ENCODE measurements at places on chromosomes 1 and 21.
A peak's percentile ranks its signal among the peaks of the same experiment; 100 is the strongest.

DNA sequence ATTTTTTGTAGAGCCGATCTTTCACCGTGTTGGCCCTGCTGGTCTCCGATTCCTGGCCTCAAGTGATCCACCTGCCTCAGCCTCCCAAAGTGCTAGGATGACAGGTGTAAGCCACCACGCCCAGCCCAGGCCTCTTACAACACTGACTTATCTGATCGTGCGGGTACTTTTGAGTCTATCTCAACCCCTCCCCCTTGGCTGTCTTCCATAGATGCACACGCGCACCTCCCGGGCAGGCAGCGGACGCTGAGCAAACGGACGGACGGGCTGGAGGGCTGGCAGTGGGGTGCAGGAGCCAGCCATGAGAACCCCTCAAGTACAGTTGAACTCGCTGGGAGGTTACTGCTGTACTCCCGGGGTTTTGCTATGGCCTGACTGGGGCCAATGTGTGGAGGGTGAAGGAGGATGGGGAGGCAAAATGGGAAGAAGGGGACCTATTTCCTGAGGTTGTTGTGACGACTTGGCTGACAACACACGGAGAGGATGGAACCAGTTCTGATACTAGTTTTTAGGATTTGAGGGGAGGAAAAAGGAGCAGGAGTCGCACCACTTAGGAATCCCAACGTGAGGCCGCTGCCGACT, 959 bp downstream of the CD58 start:
- peak; percentile 78 for DNase-seq

DNA sequence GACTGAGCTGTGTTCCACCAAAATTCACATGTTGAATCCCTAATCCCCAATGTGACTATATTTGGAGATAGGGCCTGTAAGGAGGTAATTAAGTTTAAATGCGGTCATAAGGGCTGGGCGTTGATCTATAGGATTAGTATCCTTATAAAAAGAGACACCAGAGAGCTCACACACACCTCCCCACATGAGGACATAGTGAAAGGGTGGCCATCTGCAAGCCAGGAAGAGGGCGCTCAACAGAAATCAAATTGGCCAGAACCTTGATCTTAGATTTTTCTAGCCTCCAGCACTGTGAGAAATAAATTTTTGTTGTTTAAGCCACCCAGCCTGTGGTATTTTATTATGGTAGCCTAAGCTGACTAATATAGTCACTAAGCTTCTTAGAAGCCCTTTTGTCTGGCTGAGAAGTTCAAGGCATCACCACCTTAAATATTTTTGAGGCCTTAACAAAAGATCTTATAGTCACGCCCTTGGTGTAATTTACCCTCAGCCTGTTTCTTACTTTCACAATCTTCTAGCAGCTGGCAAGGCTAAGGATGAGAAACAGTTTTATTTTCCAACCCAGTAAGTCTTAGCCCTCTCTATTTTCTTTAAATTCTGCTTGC, 28.8 kb downstream of the GORAB start:
- DNase-seq = no peak

DNA sequence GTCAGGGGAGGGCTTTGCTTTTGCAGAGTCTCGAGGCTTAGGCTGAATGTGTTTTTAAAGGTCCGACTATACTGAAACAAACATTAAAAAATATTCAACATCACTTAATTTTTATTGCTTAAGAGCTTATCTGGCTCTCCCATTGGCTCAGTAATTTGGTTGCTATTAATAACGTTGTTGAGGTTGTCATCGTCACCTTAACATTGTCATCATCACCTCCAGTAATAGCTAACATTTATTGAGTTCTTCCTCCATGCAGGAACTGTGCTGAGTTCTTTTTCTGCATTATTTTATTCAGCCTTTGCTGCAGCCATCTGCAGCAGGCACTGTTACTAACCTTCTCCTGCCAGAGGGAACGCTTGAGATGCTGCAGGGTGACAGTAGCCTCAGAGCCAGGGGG, 40.1 kb downstream of the ADARB1 start:
- no peak for DNase-seq

- DNase-seq = no peak
Observed at GRCh38 chr1:89165811-89166210, 10.0 kb downstream of the GBP7 start.

GRCh38 chr1:151583796-151584195, 28.1 kb upstream of the SNX27 start:
- no peak for DNase-seq

DNA sequence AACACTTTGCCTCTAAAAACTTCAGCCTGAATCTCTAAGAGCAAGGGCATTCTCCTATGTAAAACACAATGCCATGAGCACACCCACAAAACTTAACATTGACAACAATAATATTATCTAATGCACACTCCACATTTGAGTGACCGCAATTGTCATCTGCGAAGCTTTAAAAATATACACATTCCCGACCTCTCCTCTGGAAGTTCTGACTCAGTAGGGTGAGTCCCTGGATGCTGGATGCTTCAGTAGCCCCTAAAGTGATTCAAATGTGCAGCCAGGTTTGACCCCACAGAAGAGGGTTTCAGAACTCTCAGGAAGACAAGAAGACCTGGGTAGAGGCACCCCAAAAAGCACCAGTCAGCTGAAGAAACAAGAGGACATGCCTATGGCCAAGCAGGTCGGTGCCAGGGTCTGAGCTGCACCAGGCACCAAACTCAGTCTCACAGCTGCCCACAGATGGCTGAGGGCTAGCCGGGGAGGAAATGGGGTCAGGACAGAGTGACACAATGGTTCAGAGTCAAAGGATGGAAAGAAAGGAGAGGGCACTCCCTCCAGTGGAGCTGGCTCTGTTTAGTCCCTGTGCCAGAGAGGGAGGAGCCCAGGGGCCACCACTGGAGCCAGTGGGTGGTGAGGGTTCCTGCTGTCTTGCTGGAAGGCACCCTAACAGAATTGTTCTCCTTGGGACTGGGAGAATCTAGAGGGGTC, 17.4 kb downstream of the PIK3C2B start:
- DNase-seq = no peak

DNA sequence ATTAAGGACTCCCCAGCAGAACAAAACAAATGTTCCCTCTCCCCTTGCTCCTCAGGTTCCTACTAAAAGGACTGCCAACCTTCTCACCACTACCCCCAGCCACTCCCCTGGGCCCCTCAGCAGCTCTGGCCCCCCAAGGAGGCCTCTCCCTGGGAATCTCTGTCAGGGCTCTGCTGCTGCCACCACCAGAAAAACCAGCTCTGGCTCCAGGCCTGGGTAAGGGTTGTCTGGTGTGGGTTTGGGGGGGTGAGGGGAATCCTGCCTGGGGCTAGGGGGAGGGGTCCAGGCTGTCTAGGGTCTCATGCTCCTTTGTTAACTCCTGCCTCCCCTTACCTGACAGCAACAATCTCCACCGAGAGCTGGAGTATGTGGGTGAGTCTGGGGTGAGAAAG, 4.8 kb downstream of the NECTIN4 start:
- DNase-seq = no peak

DNA sequence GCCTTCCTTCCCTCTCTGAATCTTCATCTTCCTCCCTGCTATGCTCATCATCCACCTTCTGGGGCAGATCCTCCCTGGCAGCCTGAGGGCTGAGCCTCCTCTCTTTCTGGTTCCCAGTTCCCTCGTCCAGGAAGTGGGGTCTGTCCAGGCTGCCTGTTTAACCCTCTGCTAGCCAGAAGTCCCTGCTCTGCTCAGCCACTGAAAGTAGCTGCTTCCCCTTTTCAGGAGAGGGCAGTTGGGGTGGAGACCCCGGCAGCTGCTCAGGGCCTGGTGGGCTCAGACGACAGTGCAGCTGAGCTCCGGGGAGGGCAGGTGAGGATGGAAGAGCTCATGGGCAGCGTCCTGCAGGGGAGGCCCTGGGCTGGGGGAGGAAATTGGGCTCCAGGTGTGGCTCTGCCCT, 43.1 kb upstream of the ETV3 start:
- no peak for DNase-seq

DNA sequence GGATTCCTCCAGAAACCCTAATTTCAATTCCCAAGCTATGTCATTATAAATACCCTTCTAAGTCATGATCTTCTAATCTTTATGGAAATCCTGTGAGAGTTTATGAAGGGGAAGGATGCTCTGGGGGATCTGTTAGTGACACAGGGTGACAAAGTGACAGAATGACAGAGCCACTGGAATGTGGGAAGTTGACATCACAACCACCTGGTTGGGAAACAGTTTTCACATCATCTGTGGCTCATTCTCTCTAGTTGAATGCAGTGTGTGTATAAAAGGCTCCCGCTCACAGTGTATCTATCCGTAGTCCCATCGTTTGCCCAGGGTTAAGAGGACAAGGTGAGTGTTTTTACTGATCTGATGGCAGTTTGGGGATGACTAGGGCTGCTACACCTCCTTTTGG, at the start of gene LCE7A:
Gene LCE7A (plus strand): TSS at position 301 of the 400 bp plus-strand sequence. CDS start 702 bp downstream, outside the sequence.
- DNase-seq = no peak

DNA sequence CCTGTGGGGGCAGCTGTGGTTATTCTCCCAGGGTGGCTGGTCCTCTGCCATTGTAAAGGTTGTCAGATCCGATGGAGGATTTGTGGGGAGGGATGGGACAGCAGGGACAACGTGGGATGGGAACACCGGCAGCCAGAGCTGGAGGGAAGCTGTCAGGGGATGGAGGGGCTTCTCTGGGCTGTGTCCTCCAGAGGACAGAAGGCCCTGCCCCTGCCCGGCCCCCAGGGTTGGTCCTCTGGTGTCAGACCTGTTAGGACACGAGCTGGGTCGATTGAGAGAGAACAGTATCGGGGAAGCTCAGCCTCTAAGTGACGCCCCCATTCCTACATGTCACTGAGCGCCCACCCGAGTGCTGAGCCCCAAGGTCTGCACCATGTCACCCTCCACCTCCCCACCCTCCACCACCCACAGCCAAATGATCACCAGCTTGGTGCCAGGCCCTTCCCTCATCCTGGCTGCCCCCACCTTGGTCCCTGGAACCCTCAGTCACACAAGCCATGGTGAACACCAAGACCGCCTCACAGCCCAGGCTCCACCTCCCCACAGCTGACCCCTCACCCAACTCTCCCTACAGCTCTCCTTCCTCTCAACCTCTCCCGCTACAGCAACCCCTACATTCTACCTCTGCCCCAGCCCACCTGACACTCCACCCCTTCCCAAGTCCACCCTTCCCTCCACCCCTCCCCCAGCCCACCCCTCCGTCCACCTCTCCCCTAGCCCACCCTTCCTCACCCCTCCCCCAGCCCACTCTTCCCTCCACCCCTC, 244.4 kb downstream of the MATN1 start:
- DNase-seq = no peak

GRCh38 chr1:151540982-151541377, 871 bp downstream of the TUFT1 start:
- DNase-seq = no peak

DNA sequence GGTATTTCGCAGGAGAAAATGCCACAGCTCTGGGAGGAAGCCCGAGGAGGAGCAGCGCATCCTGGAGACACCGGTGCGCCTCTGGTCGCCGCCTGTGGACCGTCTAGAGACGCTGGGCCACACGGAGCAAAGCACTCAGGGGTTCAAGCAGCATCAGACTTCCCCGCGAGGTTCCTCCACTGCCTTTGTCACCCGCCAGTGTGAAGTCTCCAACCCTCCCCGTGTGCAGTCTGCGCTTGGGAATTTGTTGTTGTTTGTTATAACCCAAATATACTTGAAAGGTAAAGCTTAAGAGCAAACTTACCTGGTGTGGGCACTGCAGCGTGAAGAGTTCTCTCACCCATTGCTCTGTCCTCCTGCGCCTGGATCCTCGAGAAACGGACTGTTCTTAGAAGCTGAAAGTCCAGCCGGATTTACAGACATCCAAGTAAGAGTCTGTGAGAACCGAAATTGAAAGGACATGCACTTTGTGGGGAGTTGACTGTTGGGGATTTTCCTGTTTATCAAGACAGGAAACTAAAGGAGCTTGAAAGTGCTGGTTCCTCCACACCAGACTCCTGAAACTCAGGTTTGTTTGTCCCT, at the start of gene GBP4:
Gene GBP4 (minus strand): TSS at position 452 of the 582 bp plus-strand sequence. CDS start 108 bp downstream, at position 344.
- peak; percentile 67 for DNase-seq

DNA sequence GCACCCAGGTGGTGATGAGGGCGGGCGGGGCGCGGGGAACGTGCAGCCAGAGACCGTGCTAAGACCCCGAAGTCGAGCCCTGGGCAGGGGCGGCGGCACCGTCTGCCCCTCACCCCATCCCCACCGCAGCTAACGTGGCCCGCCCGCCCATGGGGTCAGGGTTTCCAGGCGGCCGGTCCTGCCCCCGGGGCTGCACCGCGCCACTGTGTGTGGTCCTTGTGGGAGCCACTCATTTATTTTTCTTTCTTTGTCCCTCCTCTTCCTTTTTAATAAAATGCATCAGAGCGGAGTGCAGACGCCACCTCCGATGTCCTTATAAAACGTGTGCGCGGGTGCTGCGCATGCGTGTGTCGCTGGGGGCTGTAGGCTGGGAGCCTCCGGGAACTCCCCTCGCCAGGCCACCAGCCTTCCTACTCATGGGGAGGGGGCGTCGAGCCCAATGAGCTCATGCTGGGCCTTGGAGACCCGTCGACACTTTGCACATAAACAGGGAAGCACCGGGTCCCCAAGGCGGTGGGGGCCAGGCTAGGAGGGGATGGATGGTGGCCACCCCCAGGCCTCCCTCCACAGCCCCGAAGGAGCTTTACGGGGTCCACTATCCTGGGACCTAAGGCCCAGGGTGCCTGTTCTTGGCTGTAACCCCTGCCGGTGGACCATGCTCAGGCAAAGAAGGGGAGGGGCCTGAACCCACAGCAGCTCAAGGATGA, 59.9 kb downstream of the WNT9A start:
- no peak for DNase-seq

DNA sequence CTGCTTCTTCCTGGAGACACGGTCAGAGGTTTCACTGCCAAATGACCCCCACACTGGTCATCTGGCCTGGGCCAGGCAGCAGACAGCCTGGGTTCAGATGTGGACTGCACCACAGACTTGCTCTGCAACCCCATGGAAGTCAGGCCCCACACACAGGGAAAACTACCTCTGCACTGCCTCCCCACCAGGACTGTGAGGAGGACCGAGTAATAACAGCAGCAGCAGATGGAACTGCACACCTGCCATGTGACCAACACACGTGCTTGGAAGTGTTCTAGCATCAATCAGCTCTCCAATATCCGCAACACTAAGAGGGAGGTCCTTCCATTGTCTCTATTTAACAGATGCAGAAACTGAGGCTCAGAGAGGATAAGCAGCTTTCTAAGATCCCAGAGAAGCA, 51.4 kb downstream of the SLC9A1 start:
- no peak for DNase-seq

- DNase-seq = no peak
Observed at GRCh38 chr21:37241426-37241825, 25.7 kb downstream of the VPS26C start.

DNA sequence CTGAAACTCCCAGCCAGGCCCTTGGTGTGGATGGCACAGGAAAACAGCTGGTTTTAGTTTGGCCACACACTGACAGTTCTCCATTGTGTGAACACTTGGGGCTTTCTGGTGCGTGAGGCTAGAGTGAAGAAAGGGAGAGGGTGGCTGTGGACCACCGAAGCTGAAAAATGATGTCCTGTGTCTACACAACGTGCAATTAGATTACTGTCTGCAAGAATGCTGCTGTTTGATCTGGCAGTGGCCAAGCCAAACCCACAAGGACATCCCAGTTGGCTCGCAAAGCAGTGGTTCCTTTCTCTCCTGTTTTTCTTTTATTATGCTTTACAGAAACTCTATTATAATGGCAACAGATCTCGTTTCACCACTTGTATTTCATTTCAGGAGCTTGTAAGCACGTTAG, 58.9 kb downstream of the ERG start:
- no peak for DNase-seq

- DNase-seq = no peak
Observed at GRCh38 chr1:21168444-21168843, 8.3 kb downstream of the EIF4G3 start.

Data from activated CD4-positive, alpha-beta T cell treated with anti-CD3 and anti-CD28 coated beads, Interleukin-2, amount 50 U/mL, for 16 hours (primary cell).